Lung microvascular endothelial cell (primary cell): ENCODE measurements at places on chromosomes 16 and 17. TPM values are rescaled to one million over a fixed set of nuclear protein-coding genes. Genes with fewer than 3 reads are reported as not detected.
A peak's percentile ranks its signal among the peaks of the same experiment; 100 is the strongest.

- peak; percentile 52 for DNase-seq
Observed at GRCh38 chr16:17277981-17278381, 192.8 kb downstream of the XYLT1 start.

- no peak for DNase-seq
Observed at GRCh38 chr17:1124896-1125787, 54.6 kb downstream of the ABR start.

- peak; percentile 96 for DNase-seq
Observed at GRCh38 chr17:6752068-6752909, 3.6 kb upstream of the XAF1 start.

DNA sequence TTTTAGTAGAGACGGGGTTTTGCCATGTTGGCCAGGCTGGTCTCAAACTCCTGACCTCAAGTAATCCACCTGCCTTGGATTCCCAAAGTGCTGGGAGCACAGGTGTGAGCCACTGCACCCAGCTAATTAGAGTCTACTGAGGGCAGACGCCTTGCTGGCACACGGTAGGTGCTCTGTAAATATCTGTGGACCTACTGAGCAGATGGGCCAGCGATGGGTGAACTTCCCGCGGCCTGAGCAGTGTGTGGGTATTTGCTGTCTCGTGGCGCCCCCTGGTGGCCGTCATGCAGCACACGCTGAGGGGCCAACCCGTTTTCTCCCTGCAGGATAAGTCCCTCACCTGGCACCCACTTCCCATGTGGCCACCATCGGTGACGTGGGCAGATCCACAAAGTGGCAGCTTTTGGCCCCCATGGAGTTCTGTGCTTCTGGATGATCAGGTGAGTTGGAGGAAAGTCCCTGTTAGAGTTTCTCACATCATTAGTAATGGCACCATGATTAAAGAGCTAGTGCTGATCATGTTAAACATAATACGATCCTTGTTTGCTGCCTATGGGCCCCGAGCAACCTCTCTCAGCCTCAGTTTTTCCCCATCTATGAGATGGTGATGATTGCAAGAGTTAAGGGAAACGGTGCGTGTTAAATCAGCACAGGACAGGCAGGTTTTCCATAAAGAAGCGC lies 40.7 kb downstream of the ZDHHC7 start:
- DNase-seq, result peak; percentile 85

GRCh38 chr16:89407282-89407924 lies 83.0 kb downstream of the ANKRD11 start:
- DNase-seq, result peak; percentile 26

Gene CDK12
- total RNA-seq, result 12.4 and 19.2 TPM in 2 replicates

GRCh38 chr16:67562918-67563707 lies 787 bp downstream of the CTCF start:
- peak; percentile 73 for DNase-seq

- DNase-seq, result no peak
Observed at GRCh38 chr17:79788989-79789942, 7.6 kb downstream of the CBX8 start.

DNA sequence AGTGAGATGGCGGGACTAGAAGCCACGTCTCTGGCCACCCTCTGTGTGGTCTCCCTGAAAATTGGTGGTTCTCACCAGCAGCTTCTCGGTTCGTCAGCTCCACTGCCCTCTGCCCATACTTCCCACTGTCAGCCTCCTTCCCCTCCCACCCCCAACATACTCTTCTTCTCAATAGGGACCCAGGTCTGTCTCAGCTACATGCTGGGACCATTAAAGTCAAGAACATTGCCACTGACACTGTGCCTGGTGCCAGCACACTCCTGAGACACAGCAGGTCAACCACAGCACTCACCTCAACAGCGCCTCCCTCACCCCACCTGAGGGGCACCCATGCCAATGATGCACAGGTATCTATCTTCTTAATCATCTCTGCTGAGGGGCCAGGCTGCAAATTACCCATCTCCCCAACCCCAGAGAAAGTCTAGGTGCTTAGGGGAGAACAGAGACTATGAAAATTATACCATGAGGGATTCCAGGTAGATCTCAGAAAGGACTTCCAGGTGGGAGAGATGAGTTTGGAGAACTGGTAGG lies 1.3 kb downstream of the PLXDC1 start:
- no peak for DNase-seq

DNA sequence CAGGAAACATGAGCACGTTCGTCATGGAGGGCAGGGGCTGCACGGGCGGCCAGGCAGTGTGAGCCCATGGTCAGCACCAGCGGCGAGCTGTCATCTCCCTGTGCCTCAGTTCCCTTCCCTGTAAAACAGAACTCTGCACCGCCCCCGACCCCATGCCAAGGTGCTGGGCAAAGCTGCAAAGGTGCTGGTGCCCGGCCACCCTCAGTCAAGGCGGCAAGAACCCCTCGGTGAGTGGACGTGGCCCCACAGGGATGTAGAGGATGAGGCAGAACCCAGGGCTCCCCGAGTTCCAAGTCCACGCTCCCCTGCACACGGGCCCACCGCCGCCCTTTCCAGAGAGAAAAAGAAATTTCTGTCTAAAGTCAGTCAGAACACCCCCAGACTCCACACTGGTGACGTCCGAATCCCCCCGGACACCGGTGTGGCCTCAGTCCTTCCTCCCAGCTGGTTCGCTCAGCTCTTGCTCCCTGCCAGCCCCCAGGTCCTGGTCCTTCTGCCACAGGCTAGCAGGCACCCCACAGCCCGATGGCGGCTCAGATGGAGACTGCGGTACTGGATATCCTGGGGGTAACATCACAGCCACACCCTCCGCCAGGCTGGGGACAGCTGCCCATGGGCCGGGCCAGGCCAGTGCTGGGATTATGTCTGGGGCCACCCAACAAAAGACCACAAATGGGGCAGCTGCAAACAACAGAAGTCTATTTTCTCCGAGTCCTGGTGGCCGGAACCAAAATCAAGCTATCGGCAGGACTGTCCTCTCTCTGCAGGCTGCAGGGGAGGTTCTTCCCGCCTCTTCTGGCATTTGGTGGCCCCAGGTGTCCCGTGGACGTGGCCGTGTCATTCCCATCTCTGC lies 14.4 kb upstream of the BAHCC1 start:
- DNase-seq, result no peak

- no peak for DNase-seq
Observed at GRCh38 chr17:13671771-13672170, 70.0 kb upstream of the HS3ST3A1 start.

Gene HS3ST3B1
- total RNA-seq, result 0.22 and 1.6 TPM in 2 replicates

GRCh38 chr16:17945080-17945601 lies 391.4 kb downstream of the NPIPA8 start:
- DNase-seq, result no peak

GRCh38 chr16:68492543-68493411 lies 44.5 kb upstream of the SMPD3 start:
- no peak for DNase-seq

- no peak for DNase-seq
Observed at GRCh38 chr16:28573738-28574718, 20.3 kb downstream of the SGF29 start.

DNA sequence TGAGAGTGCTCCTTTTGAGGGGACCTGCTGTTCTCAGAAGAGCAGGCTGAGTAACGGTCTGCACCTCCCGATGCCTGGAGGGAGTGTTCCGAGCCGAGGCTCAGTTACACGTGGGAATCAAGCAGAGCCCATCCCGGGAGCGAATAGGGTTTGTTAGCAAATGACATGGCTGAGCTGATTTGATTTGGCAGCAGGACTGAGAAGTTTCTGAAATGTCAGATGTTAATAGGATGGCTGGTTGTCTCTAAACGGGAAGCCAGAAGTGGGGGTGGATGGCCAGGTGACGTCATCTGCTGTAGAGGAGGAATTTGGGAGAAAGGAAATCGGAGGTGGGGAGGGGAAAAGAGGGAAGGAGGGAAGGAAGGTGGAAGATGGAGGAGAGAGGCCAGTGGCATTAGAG lies 128.0 kb downstream of the RAP1GAP2 start:
- DNase-seq, result no peak

Gene KRTAP4-5
- not detected in 2 replicates for total RNA-seq

DNA sequence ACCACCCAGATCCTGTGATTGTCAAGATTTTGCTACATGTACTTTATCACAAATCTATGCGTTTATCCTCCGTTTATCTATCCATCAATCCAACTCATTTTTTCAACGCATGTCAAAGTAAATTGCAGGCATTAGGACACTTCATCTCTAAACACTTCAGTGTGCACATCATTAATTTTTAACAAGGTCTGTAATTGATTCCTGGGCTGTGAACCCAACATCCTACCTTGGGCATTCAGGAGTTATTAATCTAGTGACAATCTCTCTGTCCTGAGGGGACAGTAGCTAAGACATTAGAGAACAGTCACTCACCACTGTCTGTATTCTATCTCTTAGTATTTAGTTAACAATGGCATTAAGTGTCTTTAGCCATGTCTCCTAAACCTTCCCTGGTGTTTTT lies 264.7 kb downstream of the SOX9 start:
- DNase-seq, result no peak
